Stimulated activated CD4-positive, alpha-beta T cell treated with anti-CD3 and anti-CD28 coated beads, Interleukin-15, amount 100 ng/mL, for 24 hours (primary cell): ENCODE measurements at places on chromosomes 2 and 18.

GRCh38 chr2:136204971-136205370 lies 87.0 kb upstream of the CXCR4 start:
- DNase-seq: no peak

DNA sequence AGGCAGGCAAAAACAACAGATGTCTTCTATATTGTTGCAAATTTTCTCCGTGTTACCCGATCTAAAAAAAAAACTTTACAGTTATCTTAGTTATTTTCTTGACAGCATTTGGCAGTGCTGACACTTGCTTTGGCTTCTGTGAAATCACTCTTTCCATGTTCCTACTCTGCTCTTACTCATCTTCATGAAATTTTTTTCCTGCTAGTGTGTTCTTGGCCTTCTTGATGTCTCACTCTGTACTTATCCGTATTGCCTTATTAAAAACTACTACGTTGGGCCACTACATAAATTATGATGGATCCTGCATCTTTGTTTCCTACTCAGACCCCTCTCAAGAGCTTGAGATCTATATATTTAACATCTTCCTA lies 134.4 kb downstream of the IKZF2 start:
- DNase-seq: no peak

GRCh38 chr2:20213651-20214565 lies 11.0 kb downstream of the SDC1 start:
- no peak for DNase-seq

GRCh38 chr2:15225131-15225530 lies 336.0 kb downstream of the NBAS start:
- DNase-seq: no peak

DNA sequence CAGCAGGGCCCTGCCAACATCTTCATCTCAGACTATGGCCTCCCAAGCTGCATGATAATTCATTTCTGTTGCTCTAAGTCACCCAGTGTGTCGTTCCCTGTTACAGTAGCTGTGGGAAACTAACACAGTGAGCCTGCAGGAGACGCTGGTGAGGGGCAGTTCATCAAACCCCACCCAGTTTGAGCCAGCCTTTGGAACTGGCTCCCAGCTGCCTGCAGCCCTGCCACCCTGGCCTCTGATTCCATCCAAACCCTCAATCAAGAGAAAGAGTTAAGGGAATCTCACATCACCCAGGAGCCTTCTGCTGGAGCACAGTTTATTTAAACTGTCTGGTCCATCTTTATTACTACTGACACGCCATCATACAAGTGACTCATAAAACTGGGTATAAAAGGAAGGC lies 64.9 kb upstream of the ZCCHC2 start:
- no peak for DNase-seq

GRCh38 chr2:58976375-58977071 lies 735.4 kb upstream of the FANCL start:
- DNase-seq: no peak

- no peak for DNase-seq
These were observed 36.0 kb downstream of the SLC14A2 start for GRCh38 chr18:45651275-45651674.

DNA sequence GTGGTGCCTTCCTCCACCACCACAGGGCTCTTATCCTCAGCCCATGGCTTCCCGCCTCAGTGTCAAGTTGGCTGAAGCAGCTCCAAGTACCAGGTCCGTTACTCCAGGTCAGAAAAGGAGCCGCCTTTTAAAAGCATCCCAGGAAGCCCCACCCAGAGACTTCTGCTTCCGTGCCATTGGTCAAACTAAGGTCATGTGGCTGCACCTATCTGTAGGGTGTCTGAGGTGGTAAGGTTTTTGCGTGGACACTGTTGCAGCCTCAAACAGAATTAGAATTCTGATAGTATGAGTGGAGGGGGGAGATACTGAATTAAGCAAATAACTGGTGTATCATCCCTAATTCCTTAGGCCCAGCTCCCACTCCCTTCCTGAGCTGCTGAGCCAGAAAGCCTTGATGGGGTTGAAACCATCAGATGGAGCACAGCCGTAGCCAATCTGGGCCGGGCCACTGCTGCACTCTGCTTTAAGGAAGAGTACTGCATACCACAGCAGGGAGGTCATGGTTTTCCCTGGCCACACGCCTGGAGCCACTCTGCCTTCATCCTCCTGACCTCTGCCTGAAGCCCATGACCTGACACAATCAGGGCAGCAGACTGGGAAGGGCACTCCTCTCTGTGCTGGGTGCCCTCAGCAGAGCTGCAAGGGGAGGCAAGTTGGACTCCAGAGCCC lies 8.4 kb downstream of the TMEM247 start:
- DNase-seq: no peak

GRCh38 chr18:53551868-53552426 lies 672.5 kb downstream of the MBD2 start:
- DNase-seq: no peak

DNA sequence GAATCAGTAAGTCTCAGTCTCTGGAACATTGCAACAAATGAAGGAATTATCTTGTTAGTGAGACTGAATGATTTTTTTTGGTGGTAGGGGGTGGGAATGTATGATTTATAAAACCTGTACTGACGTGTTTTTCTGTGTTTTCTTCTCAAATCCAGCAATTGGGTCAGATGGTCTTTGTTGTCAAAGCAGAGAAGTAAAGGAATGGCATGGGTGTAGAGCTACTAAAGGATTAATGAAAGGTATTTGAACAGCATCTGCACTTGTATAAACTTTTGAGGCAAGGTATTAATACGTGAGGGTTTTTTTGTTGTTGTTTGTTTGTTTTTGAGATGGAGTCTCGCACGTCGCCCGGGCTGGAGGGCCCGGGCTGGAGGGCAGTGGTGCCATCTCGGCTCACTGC lies 10.7 kb downstream of the DDX1 start:
- no peak for DNase-seq

- DNase-seq: no peak
These were observed 37.4 kb downstream of the SCTR start for GRCh38 chr2:119486886-119487285.

DNA sequence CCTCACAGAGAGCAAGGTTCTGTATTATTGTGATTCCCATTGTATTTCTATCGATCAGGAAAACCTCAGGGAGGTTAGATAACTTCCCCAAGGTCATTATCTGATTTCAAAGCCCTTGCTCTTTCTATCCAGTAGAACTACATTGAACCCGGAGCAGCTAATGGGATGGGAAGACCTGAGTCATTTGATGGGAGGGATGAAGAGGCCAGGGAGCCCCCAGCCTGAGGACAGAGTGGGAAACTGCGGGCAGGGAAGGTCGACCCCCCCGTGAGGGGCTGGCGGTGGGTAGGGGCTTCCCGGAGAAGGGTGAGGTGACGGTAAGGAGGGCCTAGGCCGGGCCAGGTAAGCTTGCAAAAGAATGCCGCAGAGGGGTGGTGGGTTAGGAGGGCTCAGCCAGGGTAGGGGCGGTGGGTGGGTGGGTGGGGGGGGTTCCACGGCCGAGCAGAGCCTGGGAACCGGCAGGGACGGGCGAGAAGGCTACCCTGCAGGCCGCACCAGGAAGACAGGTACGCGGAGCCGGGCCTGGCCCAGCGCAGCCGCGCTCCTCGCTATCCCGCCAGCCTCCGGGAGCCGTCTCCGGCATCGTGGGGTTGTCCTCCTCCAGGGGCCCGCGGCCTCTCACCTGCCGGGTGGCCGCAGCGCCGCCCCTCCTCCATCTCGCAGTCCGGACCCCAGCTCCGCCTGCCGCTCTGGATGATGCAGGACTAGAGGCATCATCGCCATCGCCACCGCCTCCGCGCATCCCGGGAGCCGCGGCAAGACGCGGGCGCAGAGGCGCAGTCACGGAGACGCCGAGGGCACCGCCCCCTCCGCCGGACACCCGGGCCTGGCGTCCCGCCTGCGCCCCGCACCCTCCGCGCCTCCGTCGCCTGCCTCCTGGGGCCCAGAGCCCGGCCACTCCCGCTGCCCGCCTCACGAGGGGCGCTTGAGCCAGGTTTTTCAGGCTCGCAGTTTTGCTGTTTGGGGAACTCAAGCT lies at the start of gene GPR75:
GPR75 (minus strand) TSS at position 762 of the 976 bp plus-strand sequence. CDS start 5,211 bp downstream, outside the sequence.
- no peak for DNase-seq

- no peak for DNase-seq
These were observed 83.9 kb downstream of the TPO start for GRCh38 chr2:1497122-1497611.

- DNase-seq: no peak
These were observed 63.7 kb upstream of the HPCAL1 start for GRCh38 chr2:10238991-10239485.

- no peak for DNase-seq
These were observed 75.0 kb upstream of the CCDC85A start for GRCh38 chr2:56108806-56109205.

GRCh38 chr2:233407771-233408181 lies 53.5 kb downstream of the DGKD start:
- no peak for DNase-seq

DNA sequence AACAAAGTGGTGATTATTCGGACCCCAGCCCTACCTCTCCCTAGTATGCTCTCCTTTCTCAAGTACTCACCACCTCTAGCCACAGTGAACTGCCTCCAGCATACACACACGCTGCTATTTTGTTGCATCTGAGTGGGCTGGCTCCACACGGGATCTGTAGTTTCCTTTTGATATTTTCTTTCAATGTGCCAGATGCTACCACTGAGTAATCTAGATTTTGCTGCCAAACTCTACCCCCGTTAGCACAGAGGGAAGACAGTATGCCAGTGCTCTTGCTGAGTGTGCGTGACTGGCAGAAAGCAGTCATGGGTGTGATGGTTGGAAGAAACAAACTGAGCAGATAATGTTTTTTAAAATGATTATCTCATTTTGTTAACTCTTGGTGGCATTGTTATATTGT lies 11.6 kb downstream of the CFLAR start:
- peak; percentile 68 for DNase-seq

DNA sequence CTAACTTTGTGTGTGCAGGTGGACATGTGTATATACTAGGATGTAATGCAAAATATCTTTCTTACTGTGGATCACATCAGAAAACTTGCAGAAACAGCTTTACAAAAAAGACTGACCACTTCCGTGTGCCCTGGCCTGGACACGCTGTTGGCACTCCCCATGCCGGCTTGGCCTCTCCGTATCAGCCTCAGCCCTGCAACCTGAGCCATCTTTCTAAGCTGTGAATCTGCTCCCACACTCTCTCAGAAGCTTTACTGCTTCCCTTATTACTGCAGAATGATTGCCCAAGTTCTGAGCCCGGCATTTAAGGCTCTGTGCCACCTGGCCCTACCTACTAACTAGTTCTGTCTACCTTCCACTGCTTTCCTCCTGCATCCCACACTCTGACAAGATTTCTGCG lies 37.8 kb downstream of the MYO7B start:
- no peak for DNase-seq

GRCh38 chr18:70132999-70133398 lies 72.5 kb downstream of the RTTN start:
- DNase-seq: no peak

DNA sequence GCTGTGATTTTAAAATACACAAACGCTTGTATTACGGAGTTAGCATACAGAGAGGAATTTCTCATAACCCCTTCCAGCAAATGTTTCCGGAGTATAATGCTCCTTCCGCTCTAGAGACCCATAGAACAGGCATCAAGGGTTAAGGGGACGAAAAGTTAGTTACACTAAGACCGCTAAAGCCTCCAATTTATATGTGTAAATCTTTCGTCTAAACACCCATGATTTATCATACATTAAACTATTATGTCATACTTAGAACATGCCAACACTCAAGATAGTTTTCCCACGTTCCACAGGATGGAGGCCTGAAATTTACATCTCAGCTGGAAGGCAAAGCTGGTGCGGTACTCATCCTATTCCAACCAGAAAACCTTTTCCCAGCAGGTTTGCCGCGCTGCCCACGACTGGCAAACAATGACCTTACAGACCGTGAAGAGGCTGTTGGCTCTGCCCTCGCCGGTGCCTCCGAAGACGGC lies 650 bp downstream of the ORMDL1 start:
- no peak for DNase-seq

- peak; percentile 65 for DNase-seq
These were observed at the start of gene CAPG for GRCh38 chr2:85409845-85410583. CAPG (minus strand) TSS chr2:85410366; CDS start chr2:85402145, 8,221 bp downstream.

GRCh38 chr18:48634491-48634890 lies 95.7 kb downstream of the CTIF start:
- no peak for DNase-seq
